ENCODE measurements at places on chromosomes 2 and 18.

- DNase-seq: no peak
These were observed 57.2 kb downstream of the RTTN start for GRCh38 chr18:70148039-70148938.

GRCh38 chr2:147430408-147430807 is 414.4 kb upstream of the ACVR2A start:
- DNase-seq: no peak

- DNase-seq: no peak
These were observed 59.5 kb downstream of the E2F6 start for GRCh38 chr2:11406267-11406957.

- DNase-seq: no peak
These were observed 743.1 kb upstream of the HS6ST1 start for GRCh38 chr2:129061769-129062121.

GRCh38 chr2:68767031-68767961 is 32.7 kb downstream of the ARHGAP25 start:
- DNase-seq: no peak

DNA sequence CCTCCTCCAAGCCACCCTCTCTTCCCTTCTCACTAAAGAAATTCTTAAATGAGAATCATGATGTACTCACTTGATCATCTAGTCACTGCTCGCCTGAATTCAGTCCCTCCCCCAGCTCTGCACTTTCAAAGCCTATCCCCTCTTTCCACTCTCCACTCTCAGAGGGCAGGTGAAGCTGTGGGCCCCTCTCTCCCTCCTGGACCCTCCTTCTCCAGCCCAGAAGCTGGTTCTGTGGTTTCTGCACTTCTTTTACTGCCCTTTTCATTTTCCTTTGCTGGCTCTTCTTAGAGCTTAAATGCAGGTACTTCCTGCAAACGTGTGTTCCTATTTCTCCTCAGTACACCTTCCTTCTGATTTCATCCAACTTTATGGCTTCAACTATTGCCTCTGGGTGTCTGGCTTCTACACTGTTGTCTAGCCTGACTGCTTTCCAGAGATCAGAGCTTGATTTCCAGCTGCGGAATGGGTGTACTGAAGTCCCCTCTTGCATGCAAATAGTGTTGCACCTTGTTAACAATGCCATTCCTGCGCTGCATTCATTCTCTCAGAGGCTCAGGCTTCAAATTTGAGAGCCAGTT is 15.3 kb upstream of the TXNDC2 start:
- DNase-seq: no peak

GRCh38 chr2:174787487-174788205 is 23.4 kb upstream of the CHRNA1 start:
- DNase-seq: no peak

DNA sequence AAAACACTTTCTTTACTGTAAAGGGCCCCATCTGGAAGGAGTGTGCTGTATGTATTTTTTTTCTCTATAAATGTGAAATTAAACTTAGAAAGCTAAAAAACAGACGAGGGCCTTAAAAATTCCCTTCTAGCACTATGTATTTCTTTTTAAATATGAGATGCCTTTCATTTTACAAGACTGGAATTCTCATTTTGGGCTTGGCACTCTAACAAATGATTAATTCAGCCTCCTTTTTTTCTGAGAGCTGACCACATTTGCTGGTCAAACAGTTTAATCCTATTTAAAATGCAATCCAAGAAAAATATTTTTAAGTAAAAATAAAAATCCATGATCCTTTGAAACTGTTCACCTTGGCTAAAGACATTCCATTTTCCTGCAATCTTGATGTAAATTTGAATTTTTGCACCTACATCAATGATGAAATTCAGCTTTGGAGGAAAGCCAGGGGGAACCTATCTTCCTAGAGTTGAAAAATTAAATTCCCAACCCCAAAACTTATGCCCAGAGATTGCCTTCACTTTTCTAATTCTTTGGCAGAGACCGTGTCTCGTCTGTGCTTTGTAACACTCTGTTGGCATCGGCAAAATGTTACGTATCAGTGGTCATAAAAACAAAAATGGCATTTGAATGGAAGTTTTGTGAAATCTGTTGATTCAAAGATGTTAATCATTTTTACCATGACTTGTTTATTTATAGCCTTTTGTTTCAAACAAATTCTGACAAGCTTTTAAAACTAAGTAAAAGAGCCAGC is 284.5 kb downstream of the ZNF521 start:
- no peak for DNase-seq

DNA sequence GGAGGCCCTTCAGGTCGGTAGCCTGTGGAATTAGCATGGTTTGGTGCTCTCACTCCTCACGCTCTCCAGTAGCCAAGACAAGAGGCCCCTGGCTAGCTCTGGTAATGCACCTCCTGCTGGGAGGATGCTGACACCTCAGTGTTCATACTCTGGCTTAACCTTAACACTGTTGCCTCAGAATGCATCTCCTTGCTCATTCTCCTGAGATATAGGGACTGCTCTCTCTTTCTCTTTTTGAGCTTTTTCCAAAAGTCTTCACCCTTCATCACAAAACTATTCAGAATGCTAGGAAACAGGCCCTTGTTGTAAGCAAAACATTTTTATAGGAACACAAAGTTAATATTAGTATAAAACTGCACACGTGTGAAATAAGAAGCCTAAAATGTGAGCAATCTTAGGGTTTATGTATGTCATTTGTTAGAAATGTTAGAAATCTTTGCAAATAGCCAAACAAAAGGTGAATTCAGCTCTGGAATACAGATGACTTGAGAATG is 17.3 kb upstream of the IMPA2 start:
- DNase-seq: no peak

DNA sequence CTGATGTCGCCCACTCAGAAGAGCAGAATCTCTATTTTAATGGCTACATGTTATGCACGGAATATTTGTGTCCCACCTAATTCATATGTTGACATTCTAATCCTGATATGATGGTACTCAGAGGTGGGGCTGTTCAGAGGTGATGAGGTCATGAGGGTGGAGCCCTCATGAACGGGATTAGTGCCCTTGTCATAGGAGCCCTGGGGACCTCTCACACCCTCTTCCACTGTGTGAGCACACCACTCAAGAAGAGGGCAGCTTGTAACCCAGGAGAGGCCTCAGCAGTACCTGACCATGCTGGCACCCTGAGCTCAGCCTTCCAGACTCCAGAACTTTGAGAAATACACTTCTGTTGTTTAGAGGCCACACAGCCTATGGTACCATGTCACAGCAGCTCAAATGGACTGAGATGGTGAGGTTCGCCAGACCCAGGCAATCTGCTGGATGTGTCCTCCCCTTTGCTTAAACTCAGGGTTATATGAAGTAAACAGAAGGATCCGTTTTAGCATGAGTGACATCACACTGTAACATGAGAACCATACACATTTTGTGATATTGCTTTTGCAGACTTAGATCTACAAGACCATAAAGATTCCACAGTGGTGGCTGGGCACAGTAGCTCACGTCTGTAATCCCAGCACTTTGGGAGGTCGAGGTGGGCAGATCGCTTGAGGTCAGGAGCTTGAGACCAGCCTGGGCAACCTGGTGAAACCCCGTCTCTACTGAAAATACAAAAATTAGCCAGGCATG is 48.7 kb downstream of the ATOH8 start:
- no peak for DNase-seq

GRCh38 chr2:190318514-190318913 is 1.1 kb downstream of the HIBCH start:
- no peak for DNase-seq

- DNase-seq: no peak
These were observed 46.9 kb upstream of the ATP8B1 start for GRCh38 chr18:57850063-57850462.

DNA sequence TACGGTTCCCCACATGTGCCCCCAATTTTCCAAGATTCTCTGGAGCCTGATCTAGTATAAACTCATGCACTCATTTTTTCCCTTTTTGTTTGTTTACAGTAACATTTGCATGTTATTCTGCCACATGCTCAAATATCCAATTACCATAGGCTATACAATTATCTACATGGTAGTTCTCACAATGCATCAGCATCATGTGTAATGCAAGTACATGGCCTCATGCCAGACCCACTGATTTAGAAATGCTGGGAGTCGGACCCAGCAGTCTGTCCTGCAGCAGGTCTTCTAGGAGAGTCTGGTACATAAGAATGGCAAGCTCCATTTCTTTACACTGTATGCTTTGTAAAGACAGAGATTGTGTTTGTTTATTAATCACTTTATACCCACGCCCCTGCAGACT is 107.7 kb downstream of the CBLN2 start:
- no peak for DNase-seq

DNA sequence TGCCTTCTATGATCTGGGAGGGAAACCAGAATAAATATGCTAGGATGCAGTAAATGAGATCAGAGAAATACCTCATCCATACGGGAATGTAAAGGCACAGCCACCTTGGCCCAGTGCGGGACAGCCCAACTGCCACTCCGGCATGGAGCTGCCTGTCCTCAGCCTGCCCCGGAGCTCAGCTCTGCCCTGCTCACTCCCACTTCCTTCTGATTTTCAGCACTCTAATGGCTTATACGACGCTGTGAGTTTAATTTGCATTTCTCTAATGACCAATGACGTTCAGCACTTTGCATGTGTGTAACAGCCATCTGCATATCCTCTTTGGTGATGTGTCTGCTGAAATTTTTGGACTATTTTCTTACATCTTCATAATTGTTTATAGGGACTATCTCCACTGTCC is 172.5 kb upstream of the RAB6C start:
- DNase-seq: no peak

DNA sequence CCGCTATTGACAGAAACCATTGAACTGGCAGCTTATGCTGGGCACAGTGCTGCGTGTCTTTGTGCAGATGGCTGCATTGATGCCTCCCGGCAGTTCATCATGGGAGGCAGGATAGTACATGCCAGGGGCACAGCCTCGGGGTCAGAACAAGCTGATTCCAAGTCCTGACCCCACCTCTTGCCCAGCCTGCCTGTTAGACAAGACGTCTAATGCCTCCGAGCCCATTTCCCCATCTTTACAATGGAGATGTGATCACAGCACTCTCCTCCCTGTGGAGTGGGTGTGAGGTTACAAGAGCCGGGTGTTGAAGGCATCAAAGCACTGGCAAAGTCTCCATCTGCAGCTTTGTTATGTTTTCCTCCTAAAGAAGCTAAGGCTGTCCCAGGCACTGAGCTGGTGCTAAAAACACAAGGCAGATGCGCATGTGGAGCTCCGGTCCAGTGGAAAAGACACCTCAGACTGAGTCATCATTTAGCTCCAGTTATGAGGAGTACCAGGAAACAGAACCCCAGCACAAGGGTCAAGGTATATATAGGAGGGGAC is 125.7 kb upstream of the EPAS1 start:
- no peak for DNase-seq

DNA sequence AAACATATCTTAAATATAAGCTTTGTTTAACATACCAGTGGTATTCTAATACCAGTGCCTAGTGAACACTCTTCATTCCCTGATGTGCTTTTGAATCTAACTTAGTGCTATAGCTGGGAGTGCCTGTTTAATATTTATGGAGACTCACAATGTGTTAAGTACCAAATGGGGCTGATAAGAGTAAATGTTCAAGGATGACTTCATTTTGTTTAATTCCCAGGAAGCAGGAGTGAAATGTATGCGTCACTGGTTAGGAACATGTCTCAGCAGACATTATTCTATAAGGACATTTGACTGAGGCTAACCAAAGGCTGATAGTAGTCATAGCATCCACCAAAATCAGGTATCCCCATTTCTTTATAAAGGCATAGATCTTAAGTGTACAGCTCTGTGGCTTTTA is 31.7 kb upstream of the LINC00305 start:
- DNase-seq: no peak

GRCh38 chr2:140604096-140604495 is 1526.7 kb downstream of the LRP1B start:
- no peak for DNase-seq

GRCh38 chr2:200302940-200303727 is 3.4 kb upstream of the SPATS2L start:
- no peak for DNase-seq

GRCh38 chr2:203578759-203579643 is 43.9 kb upstream of the RAPH1 start:
- DNase-seq: no peak

DNA sequence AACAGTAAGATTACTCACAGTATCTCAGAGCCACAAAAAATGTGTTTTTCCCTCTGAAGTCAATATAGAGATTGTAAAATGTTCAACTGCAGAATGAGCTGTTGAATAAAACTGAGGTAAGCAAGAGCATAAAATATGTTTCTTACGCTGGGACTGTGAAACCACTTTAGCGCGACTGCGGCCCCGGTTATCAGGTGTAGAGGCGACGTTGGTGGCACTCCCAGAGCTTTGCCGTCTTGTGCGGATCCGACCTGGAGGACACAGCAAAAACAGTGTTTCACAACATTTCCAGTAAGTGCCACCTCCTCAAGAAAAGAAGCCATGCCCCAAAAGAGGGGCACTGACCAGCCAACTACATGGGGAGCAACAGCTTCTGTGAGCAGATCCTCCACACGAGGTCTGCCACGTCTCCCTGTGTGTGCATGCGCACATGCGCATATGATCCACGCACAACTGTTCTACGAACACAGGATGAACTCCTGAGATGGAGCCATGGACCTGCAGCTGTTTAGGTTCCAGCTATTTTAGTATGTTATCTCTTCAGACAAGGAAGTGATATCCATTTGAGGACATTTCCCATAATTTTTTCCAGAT is 100.7 kb upstream of the RNU4ATAC start:
- DNase-seq: no peak

GRCh38 chr2:237572021-237572741 is 5.8 kb downstream of the PRLH start:
- DNase-seq: peak; percentile 94

DNA sequence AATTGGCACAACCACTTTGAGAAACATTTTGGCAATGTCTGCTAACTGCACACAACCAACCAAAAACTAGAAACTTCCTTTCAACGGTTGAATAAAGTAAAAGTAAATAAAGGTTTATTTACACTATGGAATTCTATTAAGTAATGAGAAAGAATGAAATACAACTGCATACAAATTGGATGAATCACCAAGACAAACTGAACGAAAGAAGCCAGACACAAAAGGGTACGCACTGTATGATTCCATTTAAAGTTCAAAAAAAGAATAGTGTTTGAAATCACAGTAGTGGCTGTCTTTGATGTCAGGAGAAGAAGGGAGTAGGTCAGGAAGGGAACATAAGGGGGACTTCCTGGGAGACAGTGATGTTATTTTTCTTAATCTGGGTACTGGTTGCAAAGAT is 46.5 kb upstream of the SULT1C3 start:
- no peak for DNase-seq

DNA sequence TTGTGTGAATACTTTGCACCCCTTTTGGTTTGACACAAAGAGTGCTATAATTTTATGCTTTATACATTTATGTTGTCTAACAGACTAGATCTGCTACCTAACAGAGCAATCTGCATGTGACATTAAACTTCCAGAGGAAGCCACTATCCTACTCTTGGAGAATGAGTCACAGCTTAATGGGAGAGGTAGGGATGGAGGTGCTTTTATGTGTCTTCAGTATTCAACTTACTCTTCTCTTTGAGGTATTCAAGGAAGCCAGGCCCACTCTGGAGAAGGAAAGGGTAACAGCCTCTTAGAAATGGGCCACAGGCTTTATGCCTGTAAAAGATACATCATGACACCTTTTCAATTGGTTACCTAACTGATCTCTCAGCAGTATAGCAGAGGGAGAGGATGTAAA is 85.8 kb upstream of the NEUROD1 start:
- no peak for DNase-seq

GRCh38 chr2:70797506-70797905 is 7.1 kb upstream of the FIGLA start:
- DNase-seq: no peak
